ENCODE measurements at places on chromosomes 7 and 10.

DNA sequence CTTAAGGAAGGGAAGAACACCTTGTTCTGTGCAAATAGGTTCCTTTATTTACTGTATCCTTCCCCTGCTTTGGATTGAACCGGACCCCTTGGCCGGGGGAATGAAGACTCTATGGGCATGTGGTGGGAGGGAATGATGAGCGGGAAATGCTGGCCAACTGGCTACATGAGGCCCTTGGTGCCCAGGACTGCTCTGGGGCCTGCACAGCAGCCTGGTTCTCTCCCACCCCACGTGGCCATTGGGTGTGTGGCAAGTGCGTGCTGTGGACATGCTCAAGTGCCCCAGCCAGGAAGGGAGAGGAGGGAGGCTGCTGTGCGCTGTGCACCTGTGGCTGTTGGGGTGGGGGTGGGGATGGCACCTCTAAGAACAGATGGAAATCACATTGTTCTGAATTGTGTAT, 917.0 kb upstream of the GHITM start:
- DNase-seq: no peak

DNA sequence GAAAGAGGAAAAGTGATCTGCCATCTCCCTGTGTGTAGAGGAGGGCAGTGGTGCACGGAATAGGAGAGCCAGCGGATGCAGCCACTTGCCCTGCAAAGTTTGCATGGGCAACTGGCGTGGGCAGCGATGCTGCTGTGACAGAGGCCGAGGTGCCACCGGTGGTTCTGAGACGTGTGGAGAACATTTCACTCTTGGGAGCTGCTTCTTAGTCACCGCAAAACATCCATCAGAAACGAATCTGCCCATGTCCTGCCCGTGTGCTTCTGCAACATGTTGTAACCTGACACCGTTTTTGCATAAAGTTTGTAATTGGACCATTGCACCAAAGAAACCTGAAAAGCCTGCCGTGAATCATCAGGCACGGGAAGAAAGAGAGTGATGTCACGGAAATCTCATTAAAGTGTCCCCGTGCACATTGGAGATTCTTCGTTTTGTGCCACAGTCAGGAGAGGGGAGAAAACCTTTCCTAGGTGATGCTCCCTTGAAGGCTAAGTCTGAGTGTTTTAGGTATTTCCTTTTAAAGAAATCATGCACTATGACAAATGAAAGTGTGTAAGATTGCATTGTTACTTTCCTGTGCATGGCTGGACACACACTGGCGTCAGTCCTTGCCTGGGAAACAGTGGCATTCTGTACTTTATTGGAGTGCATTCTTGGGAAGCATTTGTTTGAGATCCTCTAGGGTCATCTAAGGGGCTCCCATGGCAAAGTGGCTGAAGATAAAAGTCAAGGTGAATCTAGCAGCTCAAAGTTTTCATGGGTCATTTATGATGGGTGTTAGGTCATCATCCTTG, 302.6 kb downstream of the KLF6 start:
- peak; percentile 96 for DNase-seq

DNA sequence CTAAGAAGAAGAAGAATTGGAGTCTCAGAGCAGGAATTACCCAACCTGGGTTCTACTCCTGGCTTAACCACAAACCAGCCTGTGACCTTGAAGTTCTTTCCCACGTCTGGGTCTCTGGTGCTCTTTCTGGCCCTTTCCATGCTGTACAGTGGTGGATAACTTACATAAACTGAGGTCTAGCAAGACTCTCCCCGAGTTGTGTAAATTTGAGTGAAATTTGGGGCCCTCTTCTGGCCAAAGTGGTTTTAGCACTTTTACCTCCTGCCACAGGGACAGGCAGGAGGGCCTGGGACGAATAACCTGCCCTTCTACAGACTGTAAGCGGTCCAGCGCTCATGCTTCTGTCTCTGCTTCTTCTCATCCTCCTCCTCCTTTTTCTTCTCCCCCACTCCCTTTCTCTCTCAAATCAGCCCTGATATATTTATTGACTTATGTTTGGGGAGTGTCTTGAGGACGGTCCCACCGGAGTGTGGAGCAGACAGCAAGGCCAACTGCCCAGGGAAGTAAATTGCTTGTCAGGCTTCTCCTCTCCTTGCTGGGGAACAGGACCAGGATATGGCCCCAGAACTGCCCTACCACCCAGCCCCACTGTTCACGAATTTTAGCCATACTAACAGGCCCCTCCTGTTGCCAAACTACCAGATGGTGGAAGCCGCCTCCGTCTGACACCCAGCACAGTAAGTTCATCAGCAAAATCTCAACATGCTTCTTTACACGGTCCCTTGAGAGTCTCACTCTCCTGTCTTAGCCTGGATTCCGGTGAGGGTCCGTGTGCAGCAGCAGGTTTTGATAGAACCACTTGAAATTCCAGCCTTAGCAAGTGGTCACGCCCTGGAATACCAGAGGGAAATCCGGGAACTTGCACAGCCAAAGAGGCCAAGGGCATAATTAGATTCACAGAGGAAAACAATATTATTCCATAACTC, 4.0 kb upstream of the SH3PXD2A start:
- peak; percentile 77 for DNase-seq

DNA sequence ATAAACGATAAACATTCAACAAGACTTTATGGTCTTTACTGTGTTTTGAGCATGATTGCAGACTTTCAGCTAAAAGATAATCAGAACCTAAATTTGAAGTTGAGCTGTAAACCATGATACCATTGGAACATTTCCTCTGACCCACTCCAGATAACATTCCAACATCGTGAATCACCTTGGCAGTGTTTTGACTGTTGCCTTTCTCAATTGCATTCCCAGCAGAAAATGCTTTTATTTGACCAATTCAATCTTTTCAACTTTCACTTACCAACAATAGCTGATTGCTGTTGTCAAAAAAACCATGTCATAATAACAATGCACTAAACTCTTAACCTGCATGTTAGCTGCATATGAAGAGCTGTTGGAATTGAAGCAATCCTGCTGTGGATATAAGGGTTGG, 165.5 kb downstream of the MDFIC start:
- peak; percentile 53 for DNase-seq

- DNase-seq: no peak
Measured at GRCh38 chr7:140902303-140902953, 22.3 kb downstream of the BRAF start.

DNA sequence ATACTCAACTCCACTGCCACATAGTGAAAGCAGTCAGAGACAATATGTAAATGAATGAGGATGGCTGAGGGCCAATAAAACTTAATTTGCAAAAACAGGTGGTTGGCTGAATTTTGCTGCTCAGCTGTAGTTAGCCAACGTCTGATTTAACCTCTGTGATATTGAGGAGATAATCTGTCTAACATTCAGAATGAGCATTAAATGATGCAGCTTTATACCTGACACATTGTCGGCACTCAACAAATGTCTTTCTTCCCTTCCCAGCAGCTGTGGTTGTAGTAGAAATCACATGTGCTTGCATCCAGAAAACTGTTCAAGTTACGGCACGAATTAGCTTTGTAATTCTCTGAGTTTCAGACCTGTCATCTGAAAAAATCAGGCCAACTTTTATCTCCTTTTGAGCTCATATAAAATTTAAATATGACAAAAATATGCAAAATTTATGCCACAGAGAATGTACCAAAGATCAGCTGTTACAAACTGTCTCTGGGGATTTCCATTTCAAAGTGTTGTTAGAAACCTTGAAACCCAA, 1239.7 kb downstream of the GATA3 start:
- no peak for DNase-seq

DNA sequence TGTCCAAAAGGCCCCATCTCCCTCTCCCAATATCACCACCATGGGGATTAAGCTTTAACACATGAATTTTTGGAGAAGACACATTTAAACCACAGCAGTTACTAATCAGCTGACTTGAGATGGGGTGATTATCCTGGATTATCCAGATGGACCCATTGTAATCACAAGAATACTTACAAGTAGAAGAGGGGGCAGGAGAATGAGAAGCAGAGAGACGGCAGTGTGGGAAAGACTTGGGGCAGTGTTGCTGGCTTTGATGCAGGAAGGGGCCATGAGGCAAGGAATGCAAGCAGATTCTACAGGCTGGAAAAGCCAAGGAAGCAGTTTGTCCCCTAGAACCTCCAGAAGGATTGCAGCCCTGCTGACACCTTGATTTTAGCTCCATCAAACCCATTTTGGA, 30.7 kb upstream of the INMT start:
- DNase-seq: no peak

- DNase-seq: no peak
Measured at GRCh38 chr7:55155351-55156117, 136.7 kb downstream of the EGFR start.

GRCh38 chr7:20307119-20307518, 23.6 kb upstream of the ITGB8 start:
- no peak for DNase-seq

GRCh38 chr10:36773652-36774051, 351.7 kb upstream of the ANKRD30A start:
- DNase-seq: no peak

DNA sequence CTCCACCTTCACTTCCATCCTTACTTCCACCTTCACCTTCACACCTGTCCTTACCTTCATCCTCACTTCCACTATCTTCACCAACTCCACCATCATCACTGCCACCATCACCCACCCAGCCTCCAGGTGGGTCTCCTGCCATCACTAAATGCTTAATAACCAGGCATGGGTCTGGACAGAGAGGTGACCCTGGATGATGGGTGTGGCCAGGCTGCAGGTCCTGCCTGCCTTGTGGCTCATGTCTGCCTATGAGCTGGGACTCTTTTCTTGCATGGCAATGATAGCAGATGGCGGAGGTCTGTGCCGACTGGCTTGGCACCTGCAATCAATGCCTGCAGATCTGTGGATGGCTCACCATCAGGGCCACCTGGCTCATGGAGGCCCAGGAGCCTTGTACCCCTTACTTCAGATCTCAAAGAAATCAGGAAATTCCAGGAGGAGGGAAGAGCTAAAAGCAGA, 60.1 kb upstream of the ELN start:
- no peak for DNase-seq

- no peak for DNase-seq
Measured at GRCh38 chr7:85730012-85730411, 543.2 kb upstream of the SEMA3D start.

GRCh38 chr7:15495170-15495569, 66.6 kb downstream of the AGMO start:
- DNase-seq: no peak

GRCh38 chr10:100988166-100988565, 823 bp downstream of the TWNK start:
- no peak for DNase-seq

- DNase-seq: peak; percentile 20
Measured at GRCh38 chr7:23462846-23463245, 7.4 kb downstream of the IGF2BP3 start.

DNA sequence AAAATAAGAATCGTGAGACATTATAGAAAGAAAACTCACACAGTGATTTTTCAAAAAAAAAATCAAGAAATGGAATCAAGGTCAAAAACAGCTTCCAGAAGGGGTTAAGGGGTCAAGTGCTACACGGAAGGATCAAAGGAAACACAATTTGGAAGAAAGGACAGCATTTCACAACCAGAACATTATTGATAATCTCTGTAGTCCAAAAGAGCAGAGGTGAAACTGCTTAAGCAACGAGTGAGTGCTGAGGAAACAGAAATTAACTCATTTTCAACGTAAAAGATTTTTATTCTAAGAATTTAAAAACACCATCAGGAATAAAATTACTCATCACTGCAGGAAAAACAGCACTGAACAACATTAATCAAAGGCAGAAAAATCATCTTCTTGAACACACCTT, 23.5 kb downstream of the MINDY3 start:
- DNase-seq: no peak

- peak; percentile 22 for DNase-seq
Measured at GRCh38 chr7:144784943-144785342, 50.9 kb downstream of the TPK1 start.

GRCh38 chr7:133635541-133635940, 382.7 kb downstream of the EXOC4 start:
- no peak for DNase-seq

Data from MCF 10A (cell line).